Head of caudate nucleus (tissue), 42 donors: ENCODE measurements at places on chromosomes 16 and 17.

DNA sequence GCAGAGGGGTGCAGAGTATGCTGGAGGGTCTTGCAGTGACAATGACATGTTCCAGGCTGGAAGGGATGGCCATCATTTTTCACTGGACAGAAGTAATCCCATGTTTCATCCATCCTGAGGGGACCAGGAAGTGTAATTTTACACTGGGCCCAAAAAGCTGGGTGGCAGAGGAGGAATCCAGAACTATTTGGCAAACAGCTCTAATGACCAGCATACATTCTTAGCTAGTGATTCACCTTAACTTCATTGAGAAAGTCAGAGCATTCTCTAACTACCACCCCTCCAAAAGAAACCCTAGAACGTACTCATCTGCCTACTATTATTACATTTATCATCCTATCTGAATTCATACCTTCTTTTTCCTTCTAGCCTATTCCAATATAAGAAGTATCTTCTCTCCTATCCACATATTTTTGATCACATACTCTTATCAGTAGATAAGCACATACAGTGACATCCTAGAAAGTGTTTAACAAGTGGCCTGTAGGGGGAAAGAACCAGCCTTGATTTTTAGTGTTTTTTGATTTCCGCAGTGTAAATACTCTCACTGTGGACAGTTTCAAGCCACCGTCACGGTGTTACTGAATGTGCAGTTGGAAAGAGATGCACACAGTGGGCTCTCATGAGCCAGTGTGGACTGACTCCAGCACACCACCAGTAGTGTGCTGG is 118.1 kb downstream of the FTO start:
- DNase-seq = no peak

DNA sequence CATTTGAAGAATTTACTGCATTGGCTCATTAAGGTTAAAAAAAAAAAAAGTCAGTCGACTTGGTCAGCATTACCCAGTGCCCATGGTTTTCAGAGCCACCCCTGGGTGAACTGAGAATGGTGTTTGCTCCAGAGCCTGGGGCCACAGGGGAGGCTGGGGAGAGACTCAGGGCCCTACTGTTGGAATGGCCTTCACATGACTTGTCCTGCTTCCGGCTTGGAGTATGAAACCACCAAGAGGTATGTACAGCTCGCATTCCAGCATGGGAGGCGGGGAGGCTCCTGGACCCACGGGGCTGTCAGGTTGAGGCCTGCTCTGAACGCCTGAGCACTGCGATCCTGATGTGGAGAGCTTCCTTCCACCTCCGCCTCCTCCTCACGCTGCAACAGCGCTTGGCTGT is 36.8 kb downstream of the MSI2 start:
- no peak for DNase-seq

- peak; percentile 55 for DNase-seq
These were observed 759 bp downstream of the ALKBH5 start for GRCh38 chr17:18184143-18185031.

DNA sequence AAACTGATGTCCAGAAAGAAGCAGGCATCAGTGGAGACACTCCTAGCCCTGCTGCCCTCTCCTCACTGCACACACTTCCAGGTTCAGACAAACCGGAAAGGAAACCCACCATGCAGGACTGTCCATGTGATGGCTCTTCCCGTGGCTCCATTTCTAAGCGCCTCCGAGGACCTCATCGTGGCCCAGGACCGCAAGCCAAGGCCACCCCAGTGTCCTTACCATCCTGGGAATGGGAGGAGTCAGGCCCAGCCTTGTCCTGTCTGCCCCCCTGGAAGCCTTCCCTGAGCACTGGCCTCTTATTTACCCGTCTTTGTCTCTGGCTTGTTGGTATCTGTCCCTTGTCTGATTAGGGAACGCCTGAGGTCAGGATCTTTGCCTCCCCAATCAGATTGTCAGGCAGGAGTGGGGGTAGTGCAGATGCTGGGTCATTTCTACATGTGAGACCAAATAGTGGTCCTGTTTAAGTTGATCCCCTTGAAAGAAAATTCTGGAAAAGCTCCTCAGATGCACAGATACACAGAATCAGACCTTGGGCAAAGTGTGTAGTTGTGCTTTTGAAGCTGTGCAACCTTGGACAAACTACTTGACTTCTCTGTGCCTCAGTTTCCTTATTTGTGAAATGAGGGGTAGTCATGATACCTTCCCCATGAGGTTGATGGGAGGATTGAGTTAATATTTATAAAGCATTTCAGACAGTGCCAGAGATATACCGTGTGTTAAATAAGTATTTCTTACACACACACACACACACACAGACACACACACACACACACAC is 744 bp downstream of the TAC4 start:
- DNase-seq = no peak

GRCh38 chr17:41800601-41801373 is 11.0 kb downstream of the P3H4 start:
- no peak for DNase-seq

GRCh38 chr16:30145657-30146056 is 22.6 kb upstream of the MAPK3 start:
- no peak for DNase-seq

DNA sequence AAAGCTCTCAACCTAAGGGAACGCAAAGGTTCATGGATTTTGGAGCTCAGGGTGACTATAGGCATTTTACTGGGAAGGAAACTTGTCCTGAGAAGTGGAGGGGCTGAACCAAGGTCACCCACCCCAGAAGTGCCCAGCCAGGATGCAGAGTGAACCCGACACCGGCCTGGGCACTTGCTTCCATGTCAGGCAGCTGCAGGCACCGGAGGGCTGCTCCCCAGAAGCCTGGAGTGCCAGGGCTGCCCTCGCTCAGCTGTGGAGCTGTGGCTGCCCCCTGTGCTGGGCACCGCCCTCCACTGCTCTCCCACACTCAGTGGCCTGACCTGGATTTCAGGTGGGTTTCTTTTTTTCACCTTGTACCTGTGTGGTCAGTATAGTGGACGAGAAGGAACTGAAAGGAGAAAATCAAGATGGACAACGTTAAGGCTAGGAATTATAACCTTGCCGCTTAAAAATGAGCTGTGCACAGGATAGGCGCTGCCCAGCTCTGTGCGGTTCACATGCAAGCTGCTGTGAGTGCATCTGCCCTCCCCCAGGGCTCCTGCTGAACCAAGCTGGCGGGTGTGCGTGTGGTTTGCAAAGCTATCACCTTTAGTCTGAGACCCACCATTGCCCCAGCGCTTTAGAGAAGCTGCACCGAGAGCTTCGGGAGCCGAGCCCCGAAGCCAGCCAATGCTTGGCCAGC is 2.2 kb downstream of the MAPK8IP3 start:
- DNase-seq = no peak

- DNase-seq = no peak
These were observed 24.9 kb downstream of the RARA start for GRCh38 chr17:40333781-40334448.

GRCh38 chr17:82551779-82552457 is 32.4 kb downstream of the FOXK2 start:
- DNase-seq = peak; percentile 58

DNA sequence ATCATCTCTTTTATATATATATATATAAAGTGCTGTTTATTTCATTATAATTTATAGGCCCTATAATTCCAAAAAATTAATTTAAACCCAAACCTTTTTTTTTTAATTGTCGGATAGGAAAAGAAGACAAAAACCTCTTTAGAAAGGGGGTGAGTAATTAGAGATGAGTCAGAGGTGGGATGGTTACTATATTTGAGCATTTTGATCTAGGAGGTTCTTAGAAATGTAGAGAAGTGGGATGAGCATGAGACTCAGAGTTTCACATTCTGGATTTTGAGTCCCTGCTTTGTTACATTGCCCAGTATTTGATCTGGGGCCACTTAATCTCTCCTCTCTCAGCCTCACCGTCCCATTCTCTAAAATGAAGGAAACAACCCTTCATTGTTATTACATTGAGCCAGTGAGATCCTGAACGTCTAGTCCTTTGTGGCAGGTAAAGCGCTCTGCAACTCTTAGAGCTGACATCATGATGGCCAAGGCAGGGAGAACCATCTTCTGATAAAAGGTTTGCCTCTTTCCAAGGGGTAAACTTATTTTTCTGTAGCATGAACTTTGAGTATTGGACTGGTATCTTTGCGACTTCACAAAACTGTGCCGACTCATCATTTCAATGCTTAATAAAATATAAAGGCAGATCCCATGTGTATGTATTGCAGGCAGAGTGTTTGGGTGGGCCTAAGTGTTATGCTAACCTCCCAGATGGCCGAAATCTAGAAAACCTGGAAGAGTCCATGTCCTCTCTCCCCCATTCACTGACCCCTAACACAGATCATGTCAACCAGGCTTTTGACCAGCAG is 21.3 kb downstream of the HS3ST3B1 start:
- no peak for DNase-seq
